ENCODE measurements at places on chromosomes 4 and X.

- DNase-seq, result no peak
These were observed 525.9 kb upstream of the ZFP42 start for GRCh38 chr4:187469627-187470026.

- no peak for DNase-seq
These were observed 31.0 kb downstream of the FNIP2 start for GRCh38 chr4:158799856-158800255.

DNA sequence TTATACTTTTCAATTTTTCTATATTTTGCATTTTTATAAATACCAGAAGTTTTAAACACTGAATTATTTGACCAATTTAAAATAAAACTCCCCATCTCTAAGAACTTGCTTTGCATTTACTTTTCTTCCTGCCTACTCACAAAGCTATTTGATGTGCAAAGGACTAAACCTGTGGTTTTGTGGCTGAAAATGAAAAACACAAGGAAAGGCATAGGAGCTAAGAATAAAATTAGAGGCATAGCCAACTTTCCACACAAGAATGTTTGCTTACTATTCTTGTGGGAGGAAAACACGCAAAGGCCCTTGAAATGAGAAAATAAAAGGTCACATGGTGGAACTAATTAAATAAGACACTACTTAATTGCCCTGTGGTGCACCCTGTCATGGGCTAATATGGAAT, 221.2 kb downstream of the KLHL13 start:
- no peak for DNase-seq

GRCh38 chrX:148380650-148381561, 119.5 kb upstream of the AFF2 start:
- no peak for DNase-seq

DNA sequence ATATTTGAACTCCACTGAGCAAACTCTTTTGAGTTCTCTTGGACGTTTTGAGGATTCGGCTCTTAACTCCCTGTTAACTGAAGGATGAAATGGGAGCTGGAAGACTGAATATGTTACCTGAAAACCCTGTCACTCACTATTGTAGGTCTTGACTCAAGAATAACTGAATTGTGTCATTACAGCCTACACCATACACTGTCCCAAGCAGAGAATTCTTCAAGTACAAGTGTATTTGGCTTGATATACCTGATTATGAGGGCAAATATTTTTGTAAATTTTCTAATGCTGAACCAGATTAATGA, 276.1 kb downstream of the CFAP299 start:
- no peak for DNase-seq

DNA sequence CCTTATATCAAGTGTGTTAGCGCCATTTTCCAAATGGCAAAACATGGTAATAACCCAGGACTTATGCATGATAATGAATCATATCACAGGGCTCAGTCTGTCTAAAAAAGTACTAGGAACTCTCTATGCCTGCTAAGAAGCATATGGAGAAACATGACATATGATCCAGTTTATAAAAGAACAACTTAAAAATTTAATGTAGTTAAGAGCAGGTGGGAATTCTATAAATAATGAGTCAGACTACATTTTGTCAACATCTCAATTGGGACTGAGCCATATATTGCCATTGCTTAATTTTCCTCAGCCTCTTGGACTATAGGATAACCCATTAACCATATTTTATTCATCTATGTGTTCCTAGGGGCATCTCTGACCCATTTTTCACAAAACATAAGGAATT, 360.4 kb upstream of the AGA start:
- no peak for DNase-seq

DNA sequence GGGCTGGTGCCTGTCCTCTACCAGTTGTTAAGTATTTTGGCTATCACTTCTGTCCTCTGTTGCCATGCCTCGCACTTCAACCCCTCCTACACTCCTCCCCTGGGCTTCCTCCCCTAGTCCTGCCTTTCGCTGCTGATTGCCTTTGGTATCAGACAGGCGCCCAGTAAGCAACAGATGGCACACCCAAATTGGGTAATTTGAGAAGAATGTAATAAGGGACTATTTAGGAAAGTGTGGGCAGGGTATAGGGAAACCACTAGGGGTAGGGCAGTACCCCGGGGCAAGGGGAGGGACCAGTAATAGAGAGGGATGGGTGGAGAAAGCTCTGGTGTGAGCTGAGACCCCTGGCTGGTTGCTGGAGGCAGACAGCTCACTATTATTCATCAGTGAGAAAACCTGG, 172.7 kb upstream of the USP9X start:
- DNase-seq, result no peak

DNA sequence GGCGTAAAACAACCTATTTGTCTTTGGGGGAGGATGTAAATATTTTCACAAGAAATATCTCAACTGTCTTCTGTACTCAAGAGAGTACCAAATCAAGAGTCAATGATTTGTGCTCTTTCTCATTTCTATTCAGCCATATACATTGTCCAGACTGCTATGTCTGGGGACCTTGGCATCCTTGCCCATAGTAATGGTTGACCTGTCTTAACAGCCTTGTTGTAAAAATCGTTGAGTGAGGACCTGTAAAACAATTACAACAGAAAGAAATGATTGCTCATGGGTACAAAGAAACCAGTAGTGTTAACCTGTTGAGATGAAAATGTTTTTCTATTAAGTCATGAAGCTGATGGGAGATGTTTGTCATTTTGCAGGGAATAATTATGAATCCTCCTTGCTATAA, 56.6 kb downstream of the LNX1 start:
- DNase-seq, result no peak

GRCh38 chrX:102599951-102600579, 750 bp downstream of the ARMCX5 start:
- peak; percentile 9 for DNase-seq

DNA sequence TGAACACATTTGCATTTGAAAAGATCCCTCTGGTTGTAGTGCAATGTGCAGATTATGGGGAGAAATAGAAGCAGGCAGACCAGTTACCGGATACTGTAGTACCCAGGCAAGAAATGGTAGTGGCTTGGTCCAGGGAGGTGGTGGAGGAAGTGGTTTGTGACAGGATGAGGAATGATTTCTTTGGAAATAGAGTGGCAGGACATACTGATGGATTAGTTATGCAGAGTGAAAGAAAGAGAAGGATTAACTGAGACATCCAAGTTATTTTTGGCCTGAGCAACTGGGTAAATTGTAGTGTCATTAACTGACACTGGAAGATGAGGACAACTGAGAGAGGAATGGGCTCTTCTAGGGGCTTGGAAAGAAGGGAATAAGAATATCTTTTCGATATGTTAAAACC, 139.7 kb downstream of the CFAP299 start:
- no peak for DNase-seq

DNA sequence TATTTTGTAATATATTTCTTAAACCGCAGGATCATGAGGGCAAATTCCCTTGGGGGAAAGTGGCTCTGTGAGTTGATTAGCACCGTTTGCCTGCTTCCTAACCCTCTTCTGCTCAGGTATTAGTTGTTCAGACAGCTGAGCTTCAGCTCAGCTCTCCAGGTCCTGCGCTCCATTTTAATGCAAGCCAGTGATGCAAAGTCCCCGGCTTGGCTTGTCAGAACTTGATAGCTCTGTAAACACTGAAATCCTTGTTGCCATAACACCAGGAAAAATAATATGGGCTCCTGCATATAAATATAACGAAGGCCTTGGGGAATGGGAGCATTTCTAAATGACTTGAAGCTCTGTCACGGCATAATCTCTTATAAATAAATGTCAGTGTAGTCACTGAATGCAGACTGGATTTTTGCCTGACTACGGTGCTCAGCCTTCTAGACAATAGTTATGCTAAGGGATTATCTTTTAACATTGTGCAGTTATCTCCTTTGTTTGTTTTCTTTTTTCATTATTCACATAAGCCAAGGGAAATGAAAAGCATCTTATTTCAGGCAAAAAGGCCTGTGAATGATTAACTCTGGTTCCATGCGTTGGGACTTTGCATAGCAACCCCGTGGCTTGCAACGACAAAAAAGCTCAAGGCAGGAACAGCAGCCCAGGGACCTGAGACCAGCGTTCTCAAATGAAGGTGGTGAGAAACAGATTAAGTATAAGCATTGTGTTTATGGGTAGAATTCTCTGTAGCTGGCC, 253.2 kb downstream of the SPRY1 start:
- DNase-seq, result peak; percentile 56

DNA sequence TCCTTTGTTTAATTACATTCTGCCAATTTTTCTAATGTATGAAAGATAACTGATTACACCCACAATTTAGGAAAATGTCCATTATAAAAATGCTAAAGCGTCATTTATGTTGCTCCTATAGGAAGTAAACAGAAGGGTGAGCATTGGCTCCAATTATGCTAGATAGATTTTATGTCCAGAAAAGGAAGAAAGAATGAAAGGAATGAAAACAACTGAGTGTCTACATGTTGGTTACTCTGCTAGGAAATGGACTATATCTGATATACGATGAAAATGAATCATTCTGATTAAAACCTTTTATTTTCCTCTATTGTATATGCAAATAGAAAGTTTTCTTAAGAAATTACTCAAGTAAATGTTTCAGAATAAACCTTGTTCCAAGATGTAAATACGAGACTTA, 1.6 kb downstream of the ENAM start:
- no peak for DNase-seq

- DNase-seq, result no peak
These were observed 1489.4 kb downstream of the RAPGEF2 start for GRCh38 chr4:160592258-160592657.

DNA sequence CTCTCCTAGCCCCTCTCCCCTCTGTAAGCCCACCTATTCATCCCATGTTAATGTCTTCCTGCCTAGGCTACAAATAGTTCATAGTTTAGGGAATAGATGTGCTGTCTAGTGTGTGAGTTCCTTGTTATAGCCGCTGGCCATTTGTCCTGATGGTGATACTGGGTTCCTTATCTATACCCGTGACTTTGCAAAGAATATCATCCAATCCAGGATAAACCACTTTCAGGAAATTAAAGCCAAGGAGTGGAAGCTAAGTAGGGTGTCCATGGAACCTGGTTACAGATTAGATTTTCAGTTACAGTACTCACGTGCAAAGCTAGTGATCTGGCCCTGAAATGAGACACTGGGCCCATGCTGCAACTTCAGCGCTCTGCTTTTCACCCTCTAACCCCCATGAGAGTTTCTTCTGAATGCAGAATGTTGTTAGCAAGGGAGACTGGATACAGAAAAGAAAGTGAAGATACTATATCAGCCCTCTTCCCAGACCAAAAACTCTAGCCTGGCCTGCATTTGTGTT, 111.4 kb downstream of the TMEM164 start:
- DNase-seq, result no peak

GRCh38 chr4:108529984-108530905, 90.1 kb upstream of the RPL34 start:
- no peak for DNase-seq

- DNase-seq, result no peak
These were observed 70.9 kb downstream of the INTS12 start for GRCh38 chr4:105637408-105638176.

GRCh38 chrX:50475208-50475607, 4.6 kb upstream of the DGKK start:
- no peak for DNase-seq

GRCh38 chr4:140818433-140818832, 62.2 kb upstream of the TBC1D9 start:
- DNase-seq, result no peak

DNA sequence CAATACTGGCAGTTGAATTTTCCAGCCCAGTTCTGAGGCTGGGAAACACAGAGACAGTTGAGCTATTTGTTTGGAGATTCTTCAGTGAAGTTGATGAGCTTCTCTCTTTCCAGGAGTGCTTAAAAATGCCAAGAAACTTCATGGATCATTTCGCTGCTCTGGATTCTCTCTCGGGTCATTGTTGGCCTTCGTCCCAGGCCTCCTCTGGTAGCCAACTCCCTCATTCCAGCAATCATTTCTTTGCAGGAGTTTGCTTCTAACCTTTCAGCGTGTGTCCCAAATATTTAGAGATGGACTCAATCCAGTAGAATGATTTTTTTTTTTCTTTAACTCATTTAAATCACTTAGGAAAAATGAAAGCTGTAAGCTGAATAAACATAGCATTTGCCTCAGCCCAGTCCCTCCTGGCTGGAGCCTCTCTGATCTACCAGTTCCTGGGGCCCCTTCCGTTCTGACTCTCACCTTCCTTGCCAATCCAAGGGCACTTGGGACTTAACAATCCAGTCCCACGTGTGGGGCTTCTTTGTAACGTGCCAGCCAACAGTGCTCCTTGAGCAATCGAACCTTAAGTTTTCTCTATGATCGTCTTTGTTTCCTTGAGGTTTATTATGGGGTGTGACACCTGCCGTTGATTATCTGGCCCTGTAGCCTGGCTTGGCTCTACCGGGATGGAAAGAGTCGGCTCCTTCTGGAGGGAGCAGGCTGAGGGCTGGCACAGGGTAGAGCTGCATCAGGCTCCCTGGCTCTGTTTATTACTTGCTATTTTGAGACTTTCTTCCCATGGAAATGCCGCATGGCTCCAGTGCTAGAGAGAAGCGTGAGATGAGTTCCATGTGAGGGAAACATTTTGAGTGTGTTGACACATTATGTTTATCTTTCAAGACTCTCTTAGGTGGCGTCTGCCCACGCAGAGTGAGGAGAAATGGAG, 80.4 kb upstream of the GPC4 start:
- no peak for DNase-seq

GRCh38 chr4:152708796-152709195, 29.0 kb upstream of the TMEM154 start:
- no peak for DNase-seq

DNA sequence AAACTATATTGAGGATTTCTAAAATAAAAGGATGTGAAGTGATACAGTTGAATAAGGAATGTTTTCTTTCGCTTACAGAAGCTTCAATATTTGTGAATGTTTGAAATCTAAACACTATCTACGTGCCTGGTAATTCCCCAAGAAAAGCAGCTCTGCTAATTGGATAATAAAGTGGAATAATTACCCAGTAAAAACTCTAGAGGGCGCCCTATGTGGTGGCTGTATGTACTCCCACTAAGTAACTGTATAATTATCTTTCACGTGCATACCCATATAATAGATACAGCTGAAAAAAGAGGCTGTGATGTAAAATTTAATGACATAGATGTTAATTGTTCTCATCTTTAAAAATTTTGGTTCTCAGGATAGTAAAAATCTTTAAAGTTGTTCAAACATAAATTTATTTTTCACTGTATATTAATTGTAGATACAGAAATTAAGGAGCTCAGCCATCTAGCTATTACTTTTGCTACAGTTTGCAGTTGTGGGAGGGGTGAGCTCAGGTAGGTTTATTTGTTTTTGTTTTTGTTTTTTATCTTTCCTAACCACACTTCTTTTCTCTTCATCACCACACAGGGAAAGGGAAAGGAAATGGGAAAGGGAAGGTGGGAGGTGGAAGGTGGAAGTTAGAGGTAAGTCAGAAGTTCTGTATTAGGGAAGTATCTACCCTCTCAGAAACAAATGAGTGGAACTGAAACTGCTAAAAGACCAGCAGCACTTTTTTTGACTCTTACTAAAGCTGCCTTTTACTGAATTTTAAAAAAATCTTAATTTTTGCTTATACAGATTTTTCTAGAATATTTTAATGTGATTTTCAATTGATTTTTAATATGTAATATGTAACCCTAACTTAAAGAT, 151.7 kb upstream of the RPS6KA6 start:
- no peak for DNase-seq

- no peak for DNase-seq
These were observed 1080.9 kb downstream of the FAT4 start for GRCh38 chr4:126395664-126396063.

- DNase-seq, result no peak
These were observed 226.9 kb downstream of the FBXW7 start for GRCh38 chr4:152308951-152309350.

All from renal cortex interstitium (tissue), 15 donors.